ENCODE measurements at places on chromosomes 7 and 10.

GRCh38 chr10:61486738-61487396 is 33.7 kb upstream of the TMEM26 start:
- no peak for DNase-seq

DNA sequence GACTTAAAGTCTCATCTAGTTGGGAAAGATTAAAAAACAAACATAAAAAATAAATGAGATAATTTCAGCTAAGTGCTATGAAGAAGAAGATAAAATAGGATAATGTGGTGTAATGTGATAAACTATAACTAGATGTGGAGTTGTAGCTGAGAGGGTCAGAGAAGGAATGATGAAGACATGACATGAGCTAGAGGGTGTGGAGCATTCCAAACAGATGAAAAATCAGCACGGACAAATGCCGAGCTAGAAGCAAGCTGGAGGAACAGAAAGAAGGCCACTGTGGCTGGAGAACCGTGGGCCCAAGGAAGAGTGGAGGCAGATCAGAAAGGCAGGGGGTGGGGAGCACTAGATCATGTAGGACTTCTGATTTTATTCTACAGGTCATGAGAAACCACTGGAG is 70.6 kb downstream of the CDK6 start:
- no peak for DNase-seq

DNA sequence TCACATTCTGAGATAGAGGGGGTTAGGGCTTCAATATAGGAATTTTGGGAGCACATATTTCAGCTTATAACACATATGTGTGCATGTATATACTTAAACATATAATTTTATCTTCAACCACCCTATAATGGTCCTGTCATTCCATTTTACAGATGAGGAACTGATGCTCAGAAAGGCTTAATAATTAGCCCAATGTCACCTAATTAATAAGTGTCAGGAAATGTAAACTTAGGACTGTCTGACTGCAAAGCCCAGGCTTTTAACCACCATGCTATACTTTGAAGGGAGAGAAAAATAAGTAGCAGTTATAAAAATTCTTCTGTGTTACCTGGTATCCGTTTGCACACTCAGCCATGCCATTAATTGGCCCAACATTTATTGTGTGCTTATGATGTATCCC is 172.6 kb downstream of the SKIDA1 start:
- DNase-seq = no peak

DNA sequence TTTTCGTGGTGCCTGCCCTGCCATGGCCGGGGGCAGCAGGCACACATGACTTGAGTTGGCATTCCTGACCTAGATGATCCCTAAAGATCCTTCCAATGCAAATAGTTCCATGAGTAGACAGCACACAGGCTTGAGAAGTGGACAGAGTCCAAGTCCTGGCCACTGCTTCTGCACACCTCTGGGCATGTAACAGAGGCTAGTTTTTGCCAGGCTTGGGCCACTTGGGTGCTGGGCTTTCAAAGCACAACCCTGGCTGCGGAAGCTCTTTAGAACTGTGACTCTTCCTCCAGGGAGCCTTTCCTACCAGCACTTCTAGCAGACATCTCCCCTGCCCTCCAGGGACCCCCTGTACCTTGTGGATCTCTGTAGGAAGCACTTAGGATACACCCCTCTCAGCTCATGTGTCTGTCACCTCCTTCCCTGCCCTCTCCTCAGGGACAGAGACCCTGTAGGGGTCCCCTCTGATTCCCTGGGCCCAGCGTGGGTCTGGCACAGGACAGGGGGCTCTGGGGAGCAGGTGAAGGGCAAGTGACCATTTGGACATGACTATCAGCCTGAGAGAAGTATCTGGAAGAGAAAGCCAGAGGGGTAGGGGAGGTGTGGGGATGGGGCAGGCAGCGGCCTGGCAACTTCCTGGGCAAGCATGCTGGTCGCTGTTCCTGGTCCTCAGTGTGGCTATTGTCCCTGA is 36.2 kb downstream of the ZCCHC24 start:
- DNase-seq = no peak

- DNase-seq = no peak
Observed at GRCh38 chr10:14328881-14329672, 1.6 kb downstream of the FRMD4A start.

- DNase-seq = no peak
Observed at GRCh38 chr10:78207776-78208175, 174.1 kb downstream of the RPS24 start.

DNA sequence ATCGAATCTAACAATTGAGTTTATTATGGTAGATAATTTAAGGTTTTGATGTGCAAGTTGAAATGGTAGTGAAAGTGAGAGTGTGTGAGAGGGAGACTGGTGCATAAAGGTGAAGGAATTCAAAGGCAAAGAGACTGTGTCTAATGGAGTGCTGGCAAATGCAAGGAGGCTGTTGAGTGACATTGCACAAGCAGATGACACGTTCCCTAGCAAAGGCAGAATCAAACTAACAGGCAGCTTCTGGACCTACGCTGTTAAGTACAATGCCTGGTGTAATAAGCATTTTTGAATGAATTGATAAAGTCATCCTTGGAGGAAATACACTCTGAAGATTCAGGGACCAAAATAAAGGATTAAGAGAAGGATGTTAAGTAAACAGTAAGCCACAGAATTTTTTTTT is 11.7 kb upstream of the GPR141 start:
- DNase-seq = no peak

GRCh38 chr7:36273836-36274235 is 115.8 kb upstream of the ANLN start:
- DNase-seq = no peak

Data from activated naive CD4-positive, alpha-beta T cell (primary cell).